ENCODE measurements at places on chromosomes 13 and 19.
A peak's percentile ranks its signal among the peaks of the same experiment; 100 is the strongest.

- DNase-seq = no peak
These were observed 57.2 kb downstream of the CHST8 start for GRCh38 chr19:33678796-33679585.

DNA sequence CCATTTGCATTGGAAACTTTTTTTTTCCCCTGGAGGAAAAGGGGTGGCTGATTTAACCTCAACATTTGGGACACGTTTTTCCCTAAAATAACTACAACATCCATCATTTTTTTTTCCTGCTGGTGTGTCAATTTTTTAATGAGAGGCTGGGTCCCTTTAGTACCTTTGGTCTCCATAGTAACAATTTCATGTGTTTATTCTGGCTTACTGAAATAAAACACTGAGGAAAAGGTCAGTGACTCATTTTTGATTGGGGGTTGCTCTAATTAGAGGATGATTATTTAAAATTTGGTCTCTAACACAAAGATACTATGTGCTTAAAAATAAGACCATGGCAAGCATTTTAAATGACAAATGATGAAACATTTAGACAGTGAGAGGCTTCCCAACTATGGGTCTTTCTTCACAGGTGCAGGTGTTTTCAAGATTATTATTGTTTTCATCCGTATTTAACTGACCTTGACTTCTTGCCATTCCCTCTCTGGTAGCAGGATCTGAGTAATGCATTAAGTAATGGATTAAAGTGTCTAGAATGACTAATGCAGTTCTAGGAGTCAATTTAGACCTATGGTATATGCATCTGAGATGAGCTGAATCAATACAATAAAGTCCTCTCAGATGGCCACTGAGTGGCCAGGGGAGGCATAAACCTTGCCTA lies 406.4 kb downstream of the KCNRG start:
- no peak for DNase-seq

GRCh38 chr13:105982219-105982930 lies 553.1 kb downstream of the EFNB2 start:
- no peak for DNase-seq

DNA sequence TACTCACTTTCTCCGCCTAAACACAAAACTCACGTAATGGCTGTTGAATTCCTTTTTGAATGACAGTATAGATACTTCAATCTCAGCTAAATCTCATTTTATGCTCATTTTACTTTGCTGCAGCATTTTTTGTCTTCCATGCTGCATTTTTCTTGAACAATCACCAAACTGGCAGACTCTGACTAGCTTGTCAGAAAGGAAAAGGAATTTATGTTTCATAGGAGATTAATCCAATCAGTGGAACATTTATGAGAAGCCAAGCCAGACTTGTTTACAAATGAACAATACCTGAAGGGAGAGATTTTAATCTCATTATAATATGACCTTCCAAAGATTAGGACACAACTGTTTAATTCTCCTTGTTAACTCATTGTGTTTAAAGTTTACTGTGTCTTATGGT lies 1044.3 kb downstream of the DIAPH3 start:
- no peak for DNase-seq

- no peak for DNase-seq
These were observed 419 bp downstream of the MRPS31 start for GRCh38 chr13:40770609-40770933.

GRCh38 chr19:49677231-49677900 lies at the start of gene PRMT1:
TSS of gene PRMT1 (plus strand) at chr19:49677271. CDS start at chr19:49677281, 10 bp downstream.
- no peak for DNase-seq

GRCh38 chr13:38570706-38571105 lies 116.2 kb upstream of the FREM2 start:
- DNase-seq = no peak

GRCh38 chr13:91308299-91308698 lies 39.2 kb upstream of the MIR17HG start:
- no peak for DNase-seq

DNA sequence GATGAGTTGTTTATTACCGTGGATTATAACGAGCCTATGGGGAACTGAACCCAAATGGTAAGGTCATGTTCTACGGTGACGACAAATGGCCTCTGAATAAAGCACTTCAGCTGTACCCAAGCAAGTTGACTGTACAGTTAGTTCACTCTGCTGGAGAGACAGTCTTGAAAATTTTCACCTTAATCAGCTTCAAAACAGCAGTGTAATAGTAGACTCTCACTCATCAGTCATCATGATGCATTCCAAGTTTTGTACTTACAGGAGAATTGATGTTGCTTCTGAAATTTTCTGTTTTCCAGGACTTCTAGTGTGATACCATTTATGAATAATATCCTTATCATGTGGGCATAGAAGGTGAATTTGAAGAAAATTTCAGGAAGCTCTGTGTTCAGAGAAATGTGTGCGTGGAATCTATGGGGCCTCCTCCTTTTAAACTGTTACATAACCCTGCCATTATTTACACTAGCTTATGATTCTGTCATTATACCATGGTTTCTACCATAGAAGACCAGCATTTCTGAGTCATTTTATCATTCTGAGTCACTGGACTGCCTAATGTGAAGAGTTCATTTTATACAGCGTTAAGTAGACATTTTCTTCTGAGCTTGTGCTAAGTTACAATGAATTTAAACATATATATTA lies 96.9 kb downstream of the WDFY2 start:
- DNase-seq = peak; percentile 65

GRCh38 chr13:53150568-53150967 lies 122.0 kb downstream of the OLFM4 start:
- DNase-seq = no peak

DNA sequence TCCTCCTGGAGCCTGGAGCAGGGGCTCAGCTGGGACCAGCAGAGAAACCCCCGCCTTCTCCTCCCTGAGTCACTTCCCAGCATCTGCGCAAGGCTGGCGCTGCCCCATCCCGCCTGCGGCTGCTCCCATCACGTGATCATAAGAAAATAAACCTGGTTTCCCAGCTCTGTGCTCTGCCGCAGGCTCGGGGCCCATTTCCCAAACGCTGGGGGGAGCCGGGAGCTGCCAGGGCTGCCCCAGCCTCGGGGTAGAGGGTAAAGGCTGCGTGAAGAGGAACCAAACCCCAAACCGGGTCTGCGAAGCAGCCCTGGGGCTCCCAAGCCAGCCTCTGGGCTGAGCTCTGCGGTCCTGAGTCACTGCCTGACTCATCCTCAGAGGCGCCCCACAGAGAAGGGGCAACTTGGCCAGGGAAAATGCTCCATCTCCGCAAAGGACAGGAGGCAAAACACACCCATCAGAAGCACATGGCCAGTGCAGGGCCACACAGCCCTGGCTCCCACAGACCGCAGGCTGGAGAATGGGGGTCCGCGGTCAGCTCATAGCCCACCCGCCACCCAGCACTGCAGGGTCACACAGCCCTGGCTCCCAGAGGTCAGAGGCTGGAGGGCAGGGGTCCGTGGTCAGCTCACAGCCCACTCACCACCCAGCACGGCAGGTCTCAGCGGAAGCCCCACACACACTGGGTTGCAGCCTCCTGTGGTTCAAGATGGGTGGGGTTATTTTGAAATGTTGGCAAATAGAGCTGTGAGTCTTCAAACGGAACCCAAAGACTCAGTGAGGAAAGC lies 67.1 kb downstream of the RASA3 start:
- DNase-seq = peak; percentile 74

DNA sequence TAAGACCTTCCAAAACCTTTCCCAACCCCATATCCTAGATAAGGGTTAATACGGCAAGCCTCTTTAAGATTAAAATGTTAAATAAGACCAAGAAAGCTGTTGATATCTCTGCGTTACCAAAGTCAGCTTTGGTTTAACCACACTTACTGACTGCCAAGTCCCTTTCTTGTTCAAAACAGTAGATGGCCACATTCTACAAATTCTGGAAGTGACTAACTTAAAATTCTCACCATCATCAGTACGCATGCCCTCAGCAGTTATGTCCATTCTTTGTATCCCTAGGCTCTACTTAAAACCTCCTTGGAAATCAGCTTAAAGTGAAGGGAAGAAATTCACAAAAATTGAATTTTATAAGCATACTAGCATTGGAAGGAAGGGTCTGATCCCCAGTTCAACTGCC lies 23.6 kb downstream of the SOHLH2 start:
- peak; percentile 55 for DNase-seq

GRCh38 chr19:15025217-15025616 lies 24.1 kb upstream of the CASP14 start:
- peak; percentile 30 for DNase-seq

DNA sequence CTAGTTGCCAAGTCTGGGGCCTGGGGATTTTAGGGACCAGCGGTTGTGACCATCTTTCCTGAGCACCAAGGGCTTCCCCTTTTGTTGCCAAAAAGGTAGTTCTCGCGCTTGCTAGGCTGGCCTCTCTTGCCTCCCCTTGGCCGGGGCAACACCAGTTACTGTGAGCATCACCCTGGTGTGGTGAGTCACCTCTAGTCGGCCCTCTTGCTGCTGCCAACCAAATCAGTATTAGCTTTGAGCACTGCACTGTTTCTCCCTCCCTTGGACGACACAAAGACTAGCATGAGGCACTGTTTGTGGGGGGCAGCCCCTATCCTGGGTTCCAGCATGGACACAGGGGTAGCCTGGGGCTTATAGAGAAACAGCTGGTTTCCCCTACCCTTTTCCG lies 6.9 kb downstream of the SYDE1 start:
- DNase-seq = no peak

DNA sequence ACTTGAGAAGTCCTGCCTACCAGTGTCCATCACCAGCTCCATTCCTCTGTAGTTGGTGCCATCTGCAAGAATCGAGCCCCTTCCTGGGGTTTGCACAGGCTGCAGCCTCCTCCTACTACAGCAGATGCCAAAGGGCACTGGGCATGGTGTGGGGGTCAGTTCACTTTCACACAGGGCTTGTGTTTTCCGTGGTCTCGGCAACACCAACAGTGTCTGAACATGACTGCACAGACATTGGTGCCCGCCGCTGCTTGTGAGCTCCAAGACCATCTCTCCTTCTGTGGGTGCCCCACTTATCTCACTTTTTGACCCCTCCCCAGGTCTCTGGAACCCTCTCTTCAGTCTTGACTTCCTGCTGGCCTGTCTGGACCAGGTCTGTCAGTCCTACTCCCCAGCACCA lies 15.2 kb downstream of the ZNF446 start:
- DNase-seq = no peak

DNA sequence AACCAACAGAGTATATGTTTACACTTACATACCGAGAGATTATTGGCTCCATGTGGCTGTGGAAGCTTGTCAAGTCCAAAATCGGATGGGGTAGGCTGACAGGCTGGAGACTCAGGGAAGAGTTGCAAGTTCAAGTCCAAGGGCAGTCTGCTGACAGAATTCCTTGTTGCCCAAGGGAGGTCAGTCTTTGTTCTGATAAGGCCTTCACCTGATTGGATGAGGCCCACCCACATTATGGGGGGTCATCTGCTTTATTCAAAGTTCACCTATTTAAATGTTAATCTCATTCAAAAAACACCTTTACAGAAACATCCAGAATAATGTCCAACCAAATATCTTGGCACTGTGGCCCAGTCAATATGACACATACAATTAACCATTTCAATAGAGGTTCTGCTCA lies 452.4 kb downstream of the KLF12 start:
- DNase-seq = no peak

DNA sequence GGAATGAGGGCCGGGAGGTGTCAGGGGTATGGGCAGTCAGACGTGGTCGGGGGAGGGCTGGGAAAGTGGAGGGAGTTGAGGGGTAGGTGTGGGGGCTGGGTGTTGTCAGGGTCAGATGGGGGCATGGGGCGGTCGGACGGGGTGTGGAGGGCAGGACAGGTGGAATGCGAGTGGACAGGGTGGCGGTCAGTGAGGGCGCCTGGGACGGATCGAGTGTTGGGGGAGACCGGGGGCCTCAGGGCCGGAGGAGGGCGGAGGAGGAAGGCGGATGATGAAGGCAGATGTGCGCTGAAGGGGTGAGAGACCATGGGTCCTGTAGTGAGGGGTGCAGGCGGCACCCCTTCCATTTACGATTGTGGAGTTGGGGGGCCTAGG lies 5.7 kb downstream of the TBCB start:
- DNase-seq = no peak

GRCh38 chr13:99970651-99971575 lies 654 bp downstream of the ZIC5 start:
- no peak for DNase-seq

DNA sequence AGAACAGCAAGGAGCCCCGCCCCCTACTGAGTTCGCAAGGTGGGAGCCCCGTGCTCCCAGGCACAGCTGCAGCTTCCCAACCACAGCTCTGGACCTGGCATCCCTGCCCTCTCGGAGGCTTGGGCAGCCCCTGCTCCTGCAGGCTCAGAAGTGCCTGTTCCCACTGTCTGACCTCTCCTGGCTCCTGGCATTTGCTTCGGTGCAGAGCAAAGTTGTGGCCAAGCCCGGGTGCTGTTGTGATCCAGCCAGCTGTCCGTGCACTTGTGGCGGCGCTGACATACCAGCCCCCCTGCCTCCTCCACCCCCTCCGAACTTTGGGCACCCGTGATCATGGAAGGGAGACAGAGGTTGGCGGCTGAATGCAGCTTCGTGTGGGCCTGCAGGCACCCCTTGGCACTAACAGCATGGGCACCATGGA lies 1386.8 kb downstream of the PCDH9 start:
- no peak for DNase-seq

DNA sequence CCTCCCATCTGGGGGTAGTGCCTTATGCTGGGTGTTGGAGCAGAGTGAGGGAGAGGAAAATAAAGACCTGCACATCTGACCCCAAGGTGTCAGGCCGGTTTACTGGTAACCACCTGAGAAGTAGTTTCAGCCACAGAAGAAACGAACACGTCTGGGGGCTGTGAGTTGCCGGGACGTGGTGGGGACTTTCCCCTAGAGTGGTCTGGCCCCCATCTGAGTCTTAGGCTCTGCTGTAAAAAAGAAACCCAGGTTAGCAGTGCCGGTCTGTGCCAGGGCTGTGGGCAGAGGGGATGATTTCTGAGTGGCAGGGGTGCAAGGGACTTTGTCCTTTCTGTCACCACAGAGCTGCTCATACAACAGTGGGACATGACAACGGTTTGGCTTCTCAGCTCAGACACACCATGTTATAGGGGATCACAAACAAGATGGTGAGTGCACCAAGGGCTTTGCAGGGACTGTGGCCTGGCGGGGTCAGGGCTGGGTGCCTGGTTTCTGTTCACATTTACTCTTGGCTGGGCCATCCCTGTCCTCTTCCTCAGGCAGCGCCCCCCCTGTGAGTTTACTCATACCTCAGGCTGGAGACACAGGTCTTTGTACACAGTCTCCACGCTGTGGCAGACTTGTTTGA lies 9.0 kb downstream of the GCDH start:
- DNase-seq = no peak

- peak; percentile 45 for DNase-seq
These were observed 397.5 kb downstream of the DIAPH3 start for GRCh38 chr13:59766236-59766635.

- DNase-seq = peak; percentile 94
These were observed 73.4 kb upstream of the UBL3 start for GRCh38 chr13:29923554-29924481.

- DNase-seq = no peak
These were observed 41.8 kb upstream of the MIR17HG start for GRCh38 chr13:91305652-91306051.

GRCh38 chr13:106621833-106622232 lies 53.9 kb upstream of the ARGLU1 start:
- DNase-seq = no peak

DNA sequence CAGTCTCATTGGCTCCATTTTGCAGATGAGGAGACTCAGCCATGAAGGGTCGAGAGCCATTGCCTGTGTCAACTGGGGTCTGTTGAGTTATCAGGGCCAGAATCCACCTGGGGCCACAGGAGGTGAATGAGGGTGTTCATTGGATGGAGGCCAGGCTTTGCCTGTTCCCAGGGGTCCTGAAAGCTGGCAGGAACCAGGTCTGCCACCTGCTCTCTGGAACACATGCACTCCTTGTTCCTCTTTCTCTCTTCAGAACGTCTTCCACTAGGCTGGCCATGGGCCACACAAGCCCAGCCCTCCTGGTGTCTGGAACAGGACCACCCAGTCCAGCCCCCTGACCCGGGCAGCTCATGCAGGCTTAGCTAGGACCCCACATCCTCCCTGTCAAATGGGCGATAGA lies 21.1 kb downstream of the PPP1R37 start:
- no peak for DNase-seq
